ENCODE measurements at places on chromosomes 3 and 15.

GRCh38 chr3:72739531-72740466 lies 108.4 kb downstream of the SHQ1 start:
- DNase-seq: no peak

DNA sequence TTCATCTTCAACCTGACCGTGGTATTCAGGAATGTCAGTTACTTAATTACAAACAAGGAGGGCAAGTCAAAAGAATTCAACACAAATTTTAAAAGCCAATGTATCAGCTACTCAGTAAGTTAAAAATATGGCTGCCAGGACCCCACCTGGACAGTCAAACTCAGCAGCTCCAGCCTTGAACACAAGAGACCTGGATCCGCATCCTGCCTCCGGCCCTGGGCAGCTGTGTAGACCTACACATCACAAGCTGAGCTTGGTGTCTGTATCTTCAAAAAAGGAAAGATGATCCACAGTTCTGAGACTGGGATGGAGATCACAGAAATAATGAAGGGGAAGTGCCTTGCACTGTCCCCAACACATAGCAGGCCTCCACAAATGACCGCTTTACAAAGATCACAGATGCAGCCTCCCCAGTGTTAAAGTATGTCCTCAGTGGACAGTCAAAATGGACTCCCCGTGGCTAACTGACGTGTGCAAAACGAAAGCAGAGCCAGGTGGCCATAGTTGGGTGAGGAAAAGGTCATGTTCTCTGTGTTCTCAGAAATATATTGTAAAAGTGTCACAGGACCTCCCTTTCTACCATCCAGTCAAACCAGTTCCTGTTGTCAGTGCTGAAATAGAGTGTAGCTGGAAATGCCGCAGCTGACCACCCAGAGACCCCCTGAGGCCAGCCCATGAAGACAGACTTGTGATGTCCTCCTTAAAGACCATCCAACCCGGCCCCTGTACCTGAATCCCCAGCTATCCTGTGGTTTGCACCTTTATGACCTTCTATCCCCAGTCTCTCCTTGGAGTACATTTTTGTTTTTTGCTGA lies 168.5 kb upstream of the NSMCE3 start:
- no peak for DNase-seq

DNA sequence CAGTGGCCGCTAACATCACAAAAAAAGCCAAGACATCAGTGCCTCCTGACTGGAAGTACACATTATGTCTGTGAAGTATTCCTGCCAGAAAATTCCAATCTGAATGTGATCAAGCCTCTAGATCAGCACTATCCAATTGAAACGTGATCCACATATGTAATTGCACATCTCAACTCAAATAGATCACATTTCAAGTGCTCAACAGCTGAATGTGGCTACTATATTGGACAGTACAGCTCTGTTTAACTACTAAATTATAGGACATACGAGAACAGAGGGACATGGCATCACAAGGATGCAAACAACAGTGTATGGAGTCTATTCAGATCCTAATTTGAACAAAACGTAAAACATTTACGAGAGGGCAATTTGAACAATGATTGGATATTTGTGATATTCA lies 542 bp upstream of the UBAP1L start:
- no peak for DNase-seq

DNA sequence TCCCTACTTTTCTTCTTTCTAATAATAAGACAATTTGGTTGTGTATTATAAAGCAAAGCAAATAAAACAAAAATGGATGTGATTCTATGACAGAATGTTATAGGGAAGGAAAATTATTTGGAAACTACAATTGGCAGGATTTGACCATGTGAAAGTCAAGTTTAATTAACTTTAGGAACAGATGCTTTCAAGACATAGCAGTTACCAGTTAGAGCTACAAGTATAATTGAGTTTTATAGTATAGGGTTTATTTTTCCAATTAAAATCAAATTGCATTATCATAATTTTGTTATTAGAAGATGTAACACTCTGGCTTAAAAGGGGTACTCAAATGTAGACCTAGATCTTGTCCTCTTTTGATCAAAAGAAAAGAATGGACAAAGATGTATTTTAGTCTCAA lies 110.9 kb downstream of the ROBO2 start:
- no peak for DNase-seq

GRCh38 chr15:75171408-75171807 lies 30.3 kb upstream of the C15orf39 start:
- no peak for DNase-seq

DNA sequence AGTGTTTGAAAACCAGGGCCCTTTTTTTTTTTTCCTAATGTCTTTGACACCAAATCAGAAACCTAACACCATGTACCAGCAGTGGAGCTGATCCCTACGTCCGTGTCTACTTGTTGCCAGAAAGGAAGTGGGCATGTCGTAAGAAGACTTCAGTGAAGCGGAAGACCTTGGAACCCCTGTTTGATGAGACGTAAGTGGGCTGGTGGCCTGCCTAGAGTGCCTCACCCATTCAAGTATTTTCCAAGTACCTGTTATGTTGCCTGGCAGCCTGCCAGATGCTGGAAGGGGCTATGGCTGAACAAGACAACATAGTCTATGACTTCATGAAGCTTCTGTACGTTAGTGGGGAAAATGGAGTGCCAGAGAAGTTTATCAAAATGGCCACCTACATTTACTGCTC lies 39.7 kb downstream of the ESYT3 start:
- DNase-seq: no peak

DNA sequence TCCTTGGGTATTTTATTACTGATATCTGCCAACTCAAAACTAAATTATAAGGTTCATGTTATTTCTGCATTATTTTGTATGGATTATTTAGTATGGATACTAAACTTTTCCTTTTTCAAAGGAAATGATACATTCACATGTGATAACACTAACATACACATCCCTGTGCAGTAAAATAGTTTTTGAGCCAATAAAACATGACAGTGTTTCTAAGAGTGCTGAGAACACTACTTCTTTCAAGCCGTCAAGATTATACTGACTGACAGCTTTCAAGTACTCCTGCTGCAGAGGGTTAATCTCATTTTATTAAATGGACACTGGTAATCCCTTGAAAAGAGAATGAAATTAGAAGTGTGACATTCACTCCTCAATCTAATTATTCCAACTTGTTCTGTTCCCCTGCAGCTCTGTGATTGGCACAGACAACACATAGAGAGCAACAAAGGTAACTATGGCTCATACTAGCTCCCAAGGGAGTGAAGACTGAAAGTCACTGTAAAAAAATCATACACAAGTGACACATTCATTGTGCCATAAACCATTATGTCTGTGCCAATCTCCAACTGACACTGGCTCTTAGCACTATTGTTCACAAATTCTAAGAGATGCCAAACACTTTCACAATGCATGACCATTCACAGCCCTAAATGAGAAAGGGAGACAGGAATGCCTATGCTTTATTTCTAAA lies 468.6 kb downstream of the SHQ1 start:
- DNase-seq: no peak

DNA sequence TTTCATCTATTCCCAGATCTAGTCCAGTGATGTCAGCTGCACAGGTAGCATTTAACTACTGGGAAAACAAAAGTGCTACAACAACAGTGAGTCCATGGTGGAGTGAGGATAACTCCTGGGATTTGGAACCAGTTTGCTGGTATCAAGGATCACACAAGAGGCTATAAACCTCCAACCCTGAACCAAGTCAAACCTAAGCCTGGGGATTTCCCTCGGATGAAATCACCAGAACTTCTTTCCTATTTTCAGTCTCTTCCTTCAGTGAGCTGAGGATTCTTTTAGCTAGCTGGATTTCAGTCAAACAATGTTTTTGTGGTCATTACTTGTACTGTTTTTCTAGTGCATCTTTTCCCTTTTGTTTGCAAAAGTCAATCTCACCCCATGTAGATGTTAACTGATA lies 31.5 kb downstream of the SEC22C start:
- DNase-seq: no peak

DNA sequence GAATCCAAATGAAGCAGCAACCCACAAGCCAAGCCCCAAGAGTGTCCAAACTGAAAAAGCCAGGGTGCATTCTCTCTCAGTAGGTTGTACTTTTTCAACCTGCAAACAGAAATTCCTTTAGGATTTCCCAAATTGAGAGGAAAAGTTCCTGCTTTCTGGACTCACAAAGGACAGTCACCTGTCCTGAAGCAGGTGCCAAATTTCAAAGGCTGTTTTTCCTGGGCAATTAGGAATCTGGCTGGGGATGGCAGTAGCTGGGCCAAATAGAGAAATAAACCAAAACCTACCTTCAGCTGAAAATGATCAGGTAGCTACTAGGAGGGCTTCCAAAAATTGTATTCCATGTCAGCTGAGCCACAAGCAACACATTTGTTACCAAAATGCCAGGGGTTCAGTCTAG lies 83.1 kb upstream of the TP63 start:
- DNase-seq: no peak

- no peak for DNase-seq
These were observed 596.1 kb downstream of the TUSC7 start for GRCh38 chr3:117305681-117306080.

DNA sequence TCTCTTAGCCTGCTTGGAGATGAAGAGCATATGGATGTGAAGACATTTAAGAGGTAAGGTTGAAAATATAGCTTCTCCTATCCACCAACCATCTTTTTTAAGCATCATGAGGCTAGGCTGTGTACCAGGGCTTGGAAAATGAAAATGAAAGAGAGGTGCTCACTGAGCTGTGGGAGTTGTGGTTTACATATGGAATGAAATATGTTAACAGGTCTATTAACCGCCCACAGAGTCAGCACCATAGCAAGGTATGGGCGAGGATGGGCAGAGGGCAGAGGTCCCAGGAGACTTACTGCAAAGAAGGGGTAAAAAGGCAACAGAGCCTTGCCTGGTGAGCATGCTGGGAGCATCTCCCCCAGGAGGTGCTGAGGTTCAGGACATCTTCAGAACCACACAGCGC lies 273.1 kb downstream of the GABRG3 start:
- no peak for DNase-seq
